ENCODE measurements at places on chromosomes 1 and 21.

- no peak for DNase-seq
Measured at GRCh38 chr1:52098139-52098871, 42.2 kb downstream of the BTF3L4 start.

GRCh38 chr1:51927029-51927428 is 48.5 kb upstream of the NRDC start:
- no peak for DNase-seq

GRCh38 chr1:95889400-95889799 is 655.4 kb downstream of the RWDD3 start:
- DNase-seq, result no peak

- no peak for DNase-seq
Measured at GRCh38 chr1:201146626-201147390, 7.5 kb downstream of the TMEM9 start.

DNA sequence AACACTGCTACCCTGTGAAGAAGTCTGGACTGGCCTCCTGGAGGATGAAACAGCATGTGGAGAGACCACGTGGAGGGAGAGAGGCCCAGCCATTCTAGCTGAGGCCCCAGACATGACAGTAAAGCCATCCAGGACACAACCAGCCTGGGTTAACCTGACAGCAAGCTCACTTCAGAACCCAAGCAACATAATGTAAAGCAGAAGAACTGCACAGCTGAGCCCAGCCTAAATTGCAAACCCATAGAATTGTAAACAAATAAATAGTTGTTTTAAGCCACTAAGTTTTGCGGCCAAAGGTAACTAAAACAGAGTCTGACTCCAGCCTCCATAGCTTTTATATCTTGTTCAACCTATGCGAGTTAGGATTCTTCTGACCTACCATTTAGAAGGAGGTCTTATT is 97.2 kb upstream of the L1TD1 start:
- no peak for DNase-seq

DNA sequence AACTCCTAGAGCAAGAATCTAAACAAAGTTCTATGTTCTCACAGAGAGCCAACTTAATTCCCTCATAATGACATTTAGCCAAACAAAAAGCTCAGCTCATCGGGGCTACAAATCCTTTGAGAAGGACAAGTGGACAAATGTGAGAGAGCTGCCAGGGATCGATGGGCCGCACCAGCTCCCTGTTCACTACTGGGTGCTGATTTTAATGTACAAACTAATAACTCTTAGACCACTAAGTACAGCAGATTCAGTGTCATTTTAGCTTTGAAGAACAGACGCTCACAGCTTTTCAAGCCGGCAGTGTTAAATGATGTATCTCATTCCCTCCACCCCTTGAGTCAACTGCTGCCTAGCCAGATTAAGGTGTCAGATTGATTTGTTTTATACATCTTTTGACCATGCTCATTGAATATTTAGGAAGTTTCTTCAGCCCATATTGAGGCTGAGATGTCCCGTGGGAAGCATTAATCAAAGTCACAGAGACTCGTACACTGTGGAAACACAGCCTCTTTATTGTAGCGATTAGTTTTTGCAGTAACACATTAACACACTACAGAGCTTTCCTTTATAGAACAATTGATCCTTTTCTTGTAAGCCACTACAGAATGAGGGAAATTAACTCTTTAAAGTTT is 21.1 kb downstream of the PROX1 start:
- no peak for DNase-seq

DNA sequence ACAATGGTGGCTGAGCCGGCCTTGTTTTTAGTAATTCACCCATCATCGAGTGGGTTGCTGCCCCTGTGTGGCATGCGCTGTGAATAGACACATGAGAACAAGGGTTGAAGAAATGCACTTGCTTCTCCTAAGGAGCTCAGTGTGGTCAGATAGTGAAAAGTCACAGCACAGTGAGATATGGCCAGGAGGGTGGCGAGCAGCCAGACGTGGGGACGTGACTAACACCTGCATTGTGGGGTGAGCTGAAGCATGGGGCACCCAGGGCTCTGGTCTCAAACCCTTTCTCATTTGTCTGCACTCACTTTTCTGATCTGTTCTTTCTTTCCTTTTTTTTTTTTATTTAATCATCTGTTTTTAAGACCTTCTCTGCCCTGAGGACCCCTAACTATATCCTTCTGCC is 13.5 kb downstream of the MTARC1 start:
- DNase-seq, result no peak

DNA sequence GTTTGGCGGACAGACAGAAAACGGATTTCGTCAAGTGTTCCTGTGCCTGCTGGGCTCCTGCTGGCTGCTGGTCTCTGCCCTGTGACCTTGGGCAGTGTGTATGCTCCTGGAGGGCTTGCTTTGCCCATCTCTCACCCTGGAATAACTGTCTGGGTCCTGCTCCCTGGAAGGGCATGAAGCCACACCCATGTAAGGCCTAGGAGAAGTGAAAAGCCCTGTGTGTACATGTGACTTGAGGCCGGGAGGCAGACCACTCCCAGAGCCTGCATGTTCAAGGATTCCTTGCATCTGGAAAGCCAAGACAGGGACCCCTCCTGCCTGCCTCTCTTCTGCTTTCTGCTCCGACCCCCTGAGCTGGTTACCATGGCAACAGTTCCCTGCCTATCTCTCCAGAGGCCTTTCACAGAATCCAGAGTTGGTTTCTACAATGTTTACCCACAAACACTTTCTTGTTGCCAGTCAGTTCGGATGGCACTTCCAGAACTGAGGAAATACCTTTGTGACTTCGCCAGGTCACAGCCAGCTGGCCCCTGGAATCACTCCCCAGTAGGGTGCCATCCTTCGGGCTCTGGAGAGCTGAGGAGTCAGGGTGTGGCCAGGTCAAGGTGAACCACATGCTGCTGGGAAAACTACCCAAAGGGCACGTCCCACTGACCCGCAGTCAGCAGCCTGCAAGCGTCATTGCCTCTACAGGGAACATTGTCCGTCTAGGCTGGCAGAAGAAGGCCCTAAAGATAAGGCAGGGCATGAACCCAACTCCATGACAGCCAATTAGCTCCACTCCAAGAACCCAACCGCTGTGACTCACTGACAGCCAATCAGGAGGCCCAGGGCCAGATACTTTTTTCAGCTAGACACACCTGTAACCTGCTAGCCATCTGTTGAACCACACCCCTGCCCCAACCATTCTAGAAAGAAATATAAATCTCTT is 14.7 kb upstream of the GPR37L1 start:
- DNase-seq, result no peak

GRCh38 chr1:7783178-7783711 is 846 bp upstream of the PER3 start:
- no peak for DNase-seq

DNA sequence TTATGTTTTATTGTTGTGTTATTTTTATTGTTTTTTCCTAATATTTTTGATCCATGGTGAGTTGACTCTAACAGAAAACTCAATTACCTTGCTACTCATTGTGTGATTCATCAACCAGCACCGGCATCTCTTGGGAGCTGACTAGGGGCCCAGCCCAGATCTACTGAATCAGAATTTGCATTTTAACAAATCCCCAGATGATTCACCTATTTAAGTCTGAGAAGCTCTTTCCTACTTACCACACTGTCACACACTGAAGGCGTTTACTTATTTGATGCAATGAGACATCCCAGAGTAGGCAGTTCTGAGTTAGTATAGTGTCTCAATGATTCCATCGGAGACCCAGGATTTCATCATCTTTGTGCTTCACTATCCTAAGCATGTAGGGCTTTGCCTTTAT is 416.6 kb downstream of the RWDD3 start:
- no peak for DNase-seq

DNA sequence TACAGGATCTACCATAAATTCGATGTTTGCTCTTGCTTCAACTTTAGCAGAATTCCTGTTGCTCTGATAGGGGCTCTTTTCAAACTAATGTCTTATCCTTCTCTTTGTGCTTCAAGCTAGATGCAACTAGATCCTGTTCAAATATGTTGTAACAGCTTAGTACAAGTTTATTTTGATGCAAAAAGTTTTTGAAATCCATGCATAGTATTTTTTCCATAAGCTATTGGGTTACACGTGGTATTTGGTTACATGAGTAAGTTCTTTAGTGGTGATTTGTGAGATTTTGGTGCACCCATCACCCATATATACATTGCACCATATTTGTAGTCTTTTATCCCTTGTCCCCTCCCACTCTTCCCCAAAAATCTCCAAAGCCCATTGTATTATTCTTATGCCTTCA is 907.7 kb downstream of the LTN1 start:
- no peak for DNase-seq

DNA sequence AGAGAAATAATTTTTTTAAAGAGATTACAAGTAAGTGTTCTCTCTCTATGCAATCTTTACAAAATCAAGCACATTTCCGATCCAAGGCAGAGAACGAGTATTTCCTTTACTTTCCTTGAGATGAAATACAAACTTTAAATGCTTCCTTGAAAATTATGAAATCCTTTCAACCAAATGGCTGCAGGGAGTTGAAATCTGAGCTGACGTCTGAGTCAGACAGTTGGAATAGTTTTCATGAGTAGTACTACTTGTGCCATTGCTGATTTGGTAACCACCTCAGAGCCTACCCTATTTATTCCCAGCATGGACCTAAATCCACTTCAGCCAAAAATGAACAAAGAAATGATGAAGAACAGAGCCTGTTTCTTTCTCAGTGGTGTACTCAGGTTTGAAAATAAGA is 183.6 kb downstream of the GIPC2 start:
- no peak for DNase-seq

- DNase-seq, result no peak
Measured at GRCh38 chr1:217717959-217718358, 86.8 kb downstream of the SPATA17 start.

GRCh38 chr1:51871351-51871975 is 7.1 kb downstream of the NRDC start:
- no peak for DNase-seq

DNA sequence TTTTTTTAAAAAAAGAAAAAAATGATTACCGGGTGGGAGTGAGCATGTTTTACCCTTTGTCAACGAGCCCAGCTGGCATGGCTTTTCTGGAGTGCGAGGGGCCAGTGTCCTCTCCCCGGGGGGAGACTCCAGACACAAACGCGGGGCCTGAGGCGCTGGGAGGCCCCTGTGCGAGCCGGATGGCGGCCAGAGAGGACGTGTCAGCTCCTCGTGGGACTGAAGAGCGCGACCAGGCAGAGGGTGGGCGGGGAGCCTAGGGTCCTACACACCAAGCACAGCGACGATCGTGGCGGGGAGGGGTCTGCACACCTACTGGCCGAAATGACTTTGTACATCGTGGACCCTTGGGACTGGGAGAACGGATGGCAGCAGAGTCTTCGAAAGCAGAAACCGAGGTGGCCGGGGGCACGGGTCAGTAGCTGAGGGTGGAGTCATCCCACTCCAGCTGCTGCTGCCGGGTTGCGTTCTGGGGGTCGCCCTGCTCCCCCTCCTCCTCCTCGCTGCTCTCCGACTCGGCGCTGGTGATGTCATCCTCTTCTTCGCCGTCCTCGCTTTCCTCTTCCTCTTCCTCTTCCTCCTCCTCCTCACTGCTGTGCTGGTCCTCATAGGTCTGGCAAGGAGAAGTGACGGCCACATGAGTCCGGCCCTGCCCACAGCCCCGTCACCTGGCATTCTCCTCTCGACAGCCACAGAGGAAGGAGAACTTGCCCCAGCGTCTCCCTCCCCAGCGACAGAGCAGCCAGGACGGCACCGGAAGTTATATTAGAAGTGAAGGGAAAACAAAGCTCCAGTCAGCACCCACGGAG is 78.8 kb downstream of the PIK3CD start:
- DNase-seq, result no peak

Data from NCI-H187 (cell line).